ENCODE measurements at places on chromosomes 4 and X. TPM values are rescaled to one million over a fixed set of nuclear protein-coding genes. Genes with fewer than 3 reads are reported as not detected.

DNA sequence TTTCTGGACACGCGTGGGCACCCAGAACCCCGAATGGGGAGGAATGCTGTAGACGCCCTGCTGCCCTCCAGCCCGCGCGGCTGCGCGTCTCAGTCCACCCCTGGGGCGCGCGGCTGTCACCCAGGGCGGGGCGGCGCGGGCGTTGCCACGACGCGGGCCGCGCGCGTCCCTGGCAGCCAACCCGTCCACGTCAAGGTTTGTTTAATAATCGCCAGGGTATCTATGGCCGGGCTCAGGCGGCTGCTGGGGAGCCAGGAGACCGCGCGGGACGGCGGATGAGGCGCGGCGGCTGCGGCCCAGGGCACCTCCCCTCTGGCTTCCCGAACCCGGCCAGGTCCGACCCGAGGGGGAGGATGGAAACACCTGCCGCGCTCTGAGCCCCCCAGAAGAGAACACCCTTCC, at the start of gene SPATA18:
Gene SPATA18, plus strand, starts transcription at position 92 of the 402 bp plus-strand sequence. CDS start 401 bp downstream, outside the sequence.
- DNase-seq: peak; percentile 50

The KCNIP4 gene
- total RNA-seq: 0.67 TPM

- DNase-seq: no peak
Observed at GRCh38 chr4:55386073-55386472, 9.7 kb upstream of the TMEM165 start.

- no peak for DNase-seq
Observed at GRCh38 chr4:78581618-78582017, 30.0 kb downstream of the ANXA3 start.

DNA sequence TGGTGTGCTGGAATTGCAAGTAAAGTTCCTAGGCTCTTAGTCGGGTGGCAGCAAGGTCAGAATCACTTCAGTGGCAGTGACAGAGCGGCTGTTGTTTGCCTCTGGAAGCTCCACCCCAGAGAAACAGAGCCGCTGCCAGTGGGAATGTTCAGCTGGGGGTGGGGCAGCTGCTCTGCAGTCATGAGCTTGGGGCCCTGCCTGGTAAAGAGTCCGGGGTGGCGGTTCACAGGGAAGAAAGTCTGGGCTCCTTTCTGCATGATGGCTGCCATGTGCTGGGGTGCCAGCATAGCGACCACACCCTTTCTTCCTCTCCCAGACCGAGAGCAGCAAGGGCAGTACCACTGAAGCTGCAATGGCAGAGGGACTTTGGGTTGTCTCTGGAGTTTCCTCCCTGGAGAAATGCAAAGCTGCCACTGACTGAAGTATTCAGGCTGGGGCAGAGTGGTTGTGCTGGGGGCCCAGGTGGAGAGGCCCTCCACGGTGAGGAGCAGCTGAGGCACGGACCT, 108.8 kb upstream of the CENPE start:
- DNase-seq: peak; percentile 22

DNA sequence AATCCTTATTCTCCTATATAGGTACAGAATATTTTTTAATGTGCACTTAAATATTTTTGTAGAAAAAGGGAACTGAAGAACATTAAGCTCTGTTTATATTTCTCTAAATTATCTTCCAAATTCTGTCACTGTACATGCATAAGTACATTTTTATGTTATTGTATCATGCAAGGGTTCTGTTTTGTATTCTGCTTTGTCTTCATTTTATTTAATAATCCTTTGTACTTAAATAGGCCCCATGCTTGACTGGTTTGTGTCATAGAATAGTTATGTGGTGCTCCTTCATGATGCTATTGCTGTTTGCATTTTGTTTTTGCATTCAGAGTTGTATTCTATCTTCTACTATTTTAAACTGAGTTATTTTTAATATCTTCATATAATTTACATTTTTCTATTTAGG, 111.9 kb upstream of the EDNRA start:
- no peak for DNase-seq

DNA sequence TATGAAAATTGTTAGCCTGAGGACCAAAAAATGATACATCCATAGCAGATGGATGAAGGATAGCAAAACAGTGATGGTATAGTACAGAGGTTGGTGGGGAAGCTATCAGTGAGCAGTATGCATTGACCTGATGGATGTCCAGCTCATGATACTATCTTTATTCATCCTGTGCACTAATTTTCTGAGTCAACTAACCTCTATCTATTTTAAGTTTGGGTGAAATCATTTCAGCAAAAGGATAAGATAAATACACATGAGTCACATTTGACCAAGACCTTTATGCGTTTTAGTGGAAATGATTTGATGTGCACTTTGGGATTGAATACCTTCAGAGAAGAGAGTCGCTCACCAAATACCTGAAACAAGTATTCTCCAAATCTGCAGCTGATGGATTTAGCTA, 351.0 kb upstream of the NR3C2 start:
- DNase-seq: no peak

The FOXP3 gene
- total RNA-seq: 0.21 TPM

The CITED1 gene
- not detected for total RNA-seq
